ENCODE measurements at places on chromosomes 4 and X.

GRCh38 chrX:51608766-51609165, 9.9 kb downstream of the CENPVL3 start:
- no peak for DNase-seq

DNA sequence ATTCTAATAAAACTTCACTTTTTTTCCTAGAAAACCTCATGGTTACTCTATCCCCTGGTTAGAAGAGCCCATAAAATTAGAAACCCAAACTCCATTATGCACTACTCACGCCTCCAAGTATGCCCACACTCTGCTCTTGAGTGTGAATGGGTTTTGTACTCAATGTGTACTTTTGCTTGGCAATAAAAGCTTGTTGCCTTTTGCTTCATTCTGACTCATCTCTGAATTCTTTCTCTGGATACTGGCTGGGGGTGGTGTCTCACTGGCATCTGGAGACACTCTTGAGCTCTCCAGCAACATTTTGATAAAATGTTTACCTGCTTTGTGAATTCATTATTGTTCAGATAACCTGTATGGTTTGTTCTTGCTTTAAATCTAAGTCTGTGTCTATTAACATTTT, 963.3 kb downstream of the TRAM1L1 start:
- DNase-seq = no peak

DNA sequence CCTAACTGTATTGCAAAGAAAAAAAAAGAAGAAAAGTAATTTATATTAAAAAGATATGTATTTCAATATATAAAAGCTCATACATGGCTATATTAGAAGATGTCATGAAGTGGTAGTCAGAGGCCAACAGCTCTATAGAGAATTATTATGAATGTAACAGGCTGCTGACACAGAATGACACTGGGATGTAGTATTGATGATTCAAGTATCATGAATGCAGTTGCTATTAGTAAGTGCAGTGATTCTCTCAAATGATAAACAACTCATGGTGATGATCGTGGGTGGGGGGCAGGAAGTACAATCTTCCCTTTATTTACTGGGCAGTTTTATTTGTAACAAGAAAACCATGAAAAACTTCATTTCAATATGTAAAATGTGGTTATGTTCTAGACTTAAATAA, 124.6 kb downstream of the COL4A6 start:
- no peak for DNase-seq

- DNase-seq = no peak
Observed at GRCh38 chr4:85807247-85807950, 332.4 kb downstream of the ARHGAP24 start.

GRCh38 chr4:170079981-170080380, 9.8 kb downstream of the AADAT start:
- no peak for DNase-seq

DNA sequence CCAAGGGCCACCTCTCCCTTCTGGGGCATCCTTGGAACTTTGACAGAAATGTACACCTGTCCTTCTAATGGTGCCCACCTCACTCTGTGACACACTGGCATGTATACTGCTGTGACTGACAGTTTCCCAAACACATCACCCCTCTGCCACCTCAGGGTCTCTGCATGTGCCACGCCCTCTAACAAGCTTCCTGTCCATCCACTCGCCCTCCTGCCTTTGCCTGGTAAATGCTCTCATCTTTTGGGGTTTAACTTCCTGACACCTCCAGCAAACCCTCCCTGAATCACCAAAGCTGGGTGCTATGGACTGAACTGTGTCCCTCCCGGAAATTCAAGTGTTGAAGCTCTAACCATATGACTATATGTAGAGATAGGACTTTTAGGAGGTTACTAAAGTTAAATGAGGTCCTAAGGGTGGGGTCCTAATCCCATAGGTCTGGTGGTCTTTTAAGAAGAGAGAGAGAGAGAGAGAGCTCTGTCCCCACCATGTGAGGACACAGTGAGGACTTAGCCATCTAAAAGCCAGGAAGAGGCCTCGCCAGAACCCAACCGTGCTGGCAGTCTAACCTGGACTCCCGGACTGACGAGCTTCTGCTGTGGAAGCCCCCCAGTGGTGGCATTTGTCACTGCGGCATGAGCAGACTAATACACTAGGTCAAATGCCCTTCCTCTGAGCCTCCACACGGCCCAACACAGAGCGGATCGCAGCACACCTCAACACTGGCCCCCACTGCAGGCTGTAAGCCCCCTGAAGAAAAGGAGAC, 95.6 kb downstream of the AFAP1 start:
- DNase-seq = no peak

- DNase-seq = no peak
Observed at GRCh38 chrX:20666331-20666730, 399.6 kb upstream of the RPS6KA3 start.

- peak; percentile 21 for DNase-seq
Observed at GRCh38 chrX:130626521-130626920, 224.7 kb downstream of the RBMX2 start.

DNA sequence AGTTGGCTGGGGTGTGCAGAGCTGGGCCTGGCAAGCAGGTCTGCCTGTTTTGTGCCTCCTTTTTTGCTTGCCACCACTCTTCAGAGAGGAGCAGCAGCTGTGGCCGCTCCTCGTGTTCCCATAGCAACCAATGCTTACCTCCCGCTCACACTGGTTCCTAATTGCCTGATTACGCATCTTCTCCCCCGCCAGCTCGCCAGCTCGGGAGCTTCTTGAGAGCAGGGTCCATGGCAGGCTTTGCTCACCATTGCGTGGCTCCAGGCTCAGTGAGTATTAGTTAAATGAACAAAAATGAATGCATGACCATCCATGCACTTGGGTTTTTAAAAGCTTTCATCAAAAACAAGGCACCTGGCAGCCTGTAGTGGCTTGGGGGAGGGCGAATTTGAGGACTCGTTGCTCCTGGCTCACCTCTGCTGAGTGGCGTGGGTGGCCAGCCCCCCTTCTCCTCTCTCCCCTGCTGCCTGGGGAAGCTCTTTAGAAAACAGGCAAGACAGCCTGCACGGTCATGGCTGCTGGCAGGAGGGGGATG, 14.2 kb upstream of the PJA1 start:
- DNase-seq = no peak

- DNase-seq = no peak
Observed at GRCh38 chr4:93827272-93827947, 1.1 kb upstream of the ATOH1 start.

DNA sequence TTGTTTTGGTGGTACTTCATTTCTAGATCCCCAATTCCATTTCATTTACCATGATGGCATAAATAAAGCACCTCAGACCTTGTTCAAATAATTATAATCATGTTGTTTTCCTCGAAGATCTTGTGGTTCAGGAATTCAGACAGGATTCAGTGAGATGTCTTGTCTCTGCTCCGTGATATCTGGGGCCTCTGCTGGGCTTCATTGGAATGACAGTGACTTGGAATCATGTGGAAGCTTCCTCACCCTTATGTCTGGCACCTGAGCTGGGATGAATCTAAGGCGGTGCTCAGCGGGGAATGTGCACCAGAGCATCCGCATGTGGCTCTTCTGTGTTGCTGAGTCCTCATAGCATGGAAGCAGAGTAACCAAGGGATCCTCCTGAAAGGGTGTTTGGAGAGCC, 132.2 kb downstream of the VEGFC start:
- DNase-seq = no peak

- no peak for DNase-seq
Observed at GRCh38 chrX:97524340-97524739, 640.6 kb downstream of the RPA4 start.

GRCh38 chr4:151866592-151866918, 105.7 kb upstream of the GATB start:
- DNase-seq = no peak

DNA sequence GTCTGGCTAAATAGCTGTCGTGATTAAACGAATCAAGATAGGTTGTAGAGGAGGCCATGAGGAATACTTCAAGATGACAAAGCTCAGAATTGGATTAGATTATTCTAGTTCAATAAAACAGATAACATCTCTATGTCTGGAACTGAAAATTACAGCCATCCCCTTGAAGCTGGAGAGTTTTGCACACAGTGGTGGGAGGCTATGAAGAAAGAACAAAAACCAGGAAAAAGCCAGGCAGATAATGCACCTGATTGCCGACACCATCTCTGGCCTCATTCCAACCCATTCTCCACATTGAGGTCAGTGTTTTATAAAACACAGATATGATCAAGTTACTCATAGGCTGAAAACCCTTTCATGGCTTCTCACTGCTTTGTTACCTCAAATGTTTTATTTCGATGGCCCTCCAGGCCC, 188.3 kb downstream of the RASL11B start:
- DNase-seq = no peak

- no peak for DNase-seq
Observed at GRCh38 chr4:7893539-7893938, 46.1 kb downstream of the AFAP1 start.

- DNase-seq = no peak
Observed at GRCh38 chrX:68867458-68868112, 38.8 kb downstream of the EFNB1 start.

DNA sequence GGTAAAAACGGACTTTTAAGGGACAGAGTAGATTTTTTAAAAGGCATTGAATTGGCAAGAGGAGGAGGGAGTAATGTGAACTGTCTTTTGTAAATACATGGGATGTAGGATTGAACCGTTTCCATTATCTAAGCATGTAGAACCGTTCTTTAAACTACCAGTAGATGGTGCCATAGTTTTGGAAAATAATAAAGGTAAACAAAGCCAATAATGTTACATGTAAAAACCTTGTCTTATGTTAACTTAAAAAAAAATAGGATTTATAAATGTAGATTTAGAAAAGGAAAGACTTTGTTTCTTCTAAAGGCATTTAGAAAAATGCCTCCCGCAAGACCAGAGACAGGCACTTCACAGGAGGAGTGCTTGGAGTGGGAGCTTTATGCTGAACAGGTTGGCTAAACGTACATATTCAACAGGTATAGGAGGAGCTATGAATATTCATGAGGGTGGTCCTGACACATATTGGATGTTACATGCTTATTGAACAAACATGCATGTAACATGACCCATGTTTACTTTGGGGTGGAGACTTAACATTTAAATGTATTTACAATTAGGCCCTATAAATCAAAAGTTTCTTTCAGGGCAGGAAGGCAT, 45.5 kb upstream of the FAM241A start:
- DNase-seq = no peak

DNA sequence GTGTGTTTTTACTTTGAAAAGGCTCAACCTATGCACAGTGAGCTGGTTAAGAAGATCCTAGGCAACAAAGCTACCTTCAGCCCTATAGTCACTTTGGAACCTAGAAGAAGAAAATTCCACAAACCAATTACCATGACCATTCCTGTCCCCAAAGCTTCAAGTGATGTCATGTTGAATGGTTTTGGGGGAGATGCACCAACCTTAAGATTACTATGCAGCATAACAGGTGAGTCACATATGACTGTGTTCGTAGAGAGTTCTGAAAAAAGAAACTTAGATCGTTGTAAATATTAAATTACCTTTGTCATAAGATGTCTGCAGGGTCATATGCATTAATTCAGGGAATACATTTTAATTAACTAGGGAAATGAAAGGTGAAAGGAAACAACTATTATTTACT, 287.1 kb downstream of the ANK2 start:
- no peak for DNase-seq

DNA sequence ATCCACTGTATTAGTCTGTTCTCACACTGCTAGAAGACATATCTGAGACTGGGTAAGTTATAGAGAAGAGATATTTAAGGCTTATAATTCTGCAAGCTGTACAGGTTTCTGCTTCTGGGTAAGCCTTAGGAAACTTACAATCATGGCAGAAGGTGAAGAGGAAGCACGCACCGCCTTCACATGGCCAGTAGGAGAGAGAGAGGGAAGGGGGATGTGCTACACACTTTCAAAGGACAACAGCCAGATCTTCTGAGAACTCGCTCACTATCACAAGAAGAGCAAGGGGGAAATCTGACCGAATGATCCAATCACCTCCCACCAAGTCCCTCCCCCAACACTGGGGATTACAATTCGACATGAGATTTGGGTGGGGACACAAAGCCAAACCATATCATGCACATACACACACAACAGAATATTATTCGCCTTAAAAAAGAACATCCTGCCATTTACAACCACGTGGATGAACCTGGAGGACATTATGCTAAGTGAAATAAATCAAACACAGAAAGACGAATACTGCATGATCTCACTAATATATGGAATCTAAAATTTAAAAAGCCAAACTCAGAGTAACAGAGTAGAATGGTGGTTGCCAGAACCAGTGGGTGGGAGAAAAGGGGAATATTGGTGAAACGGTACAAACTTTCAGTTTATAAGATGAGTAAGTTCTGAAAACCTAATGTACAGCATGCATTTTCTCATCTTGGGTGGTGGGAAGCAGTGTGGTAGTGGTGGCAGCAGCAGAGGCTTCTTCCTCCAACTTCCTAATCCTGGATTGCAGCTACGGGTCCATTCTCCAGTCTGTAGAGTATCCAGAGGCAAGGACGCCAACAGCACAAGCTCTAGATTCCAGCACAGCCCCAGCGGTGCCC, 12.8 kb downstream of the FRYL start:
- no peak for DNase-seq

DNA sequence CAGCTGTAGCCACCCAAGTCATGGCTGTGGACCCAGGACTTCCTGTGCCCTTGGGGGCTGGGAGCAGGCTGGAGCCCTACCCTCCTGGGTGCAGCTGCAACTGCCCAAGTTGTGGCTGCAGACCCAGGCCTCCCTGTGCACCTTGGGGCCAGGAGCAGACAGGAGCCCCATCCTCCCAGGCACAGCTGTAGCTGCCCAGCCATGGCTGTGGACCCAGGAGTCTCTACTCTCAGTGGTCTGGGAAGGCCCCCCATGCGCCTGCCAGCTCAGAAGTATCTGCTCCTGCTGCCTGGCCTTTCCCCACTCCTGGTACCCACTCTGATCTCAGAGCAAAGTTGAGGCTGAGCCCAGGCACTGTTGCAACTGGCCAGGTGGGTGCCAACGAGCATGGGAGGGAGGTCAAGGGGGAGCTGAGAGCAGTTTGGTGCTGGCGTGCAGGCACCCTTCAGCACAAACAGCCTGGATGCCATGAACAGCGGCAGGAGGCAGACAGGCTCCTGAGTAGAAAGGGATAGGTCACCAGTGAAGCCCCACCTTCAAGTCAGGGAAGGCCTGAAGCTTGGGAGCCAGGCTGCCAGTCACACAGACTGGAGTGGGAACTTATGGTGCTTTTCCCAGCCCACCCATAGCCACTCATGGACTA, 21.5 kb downstream of the PRRG1 start:
- no peak for DNase-seq

DNA sequence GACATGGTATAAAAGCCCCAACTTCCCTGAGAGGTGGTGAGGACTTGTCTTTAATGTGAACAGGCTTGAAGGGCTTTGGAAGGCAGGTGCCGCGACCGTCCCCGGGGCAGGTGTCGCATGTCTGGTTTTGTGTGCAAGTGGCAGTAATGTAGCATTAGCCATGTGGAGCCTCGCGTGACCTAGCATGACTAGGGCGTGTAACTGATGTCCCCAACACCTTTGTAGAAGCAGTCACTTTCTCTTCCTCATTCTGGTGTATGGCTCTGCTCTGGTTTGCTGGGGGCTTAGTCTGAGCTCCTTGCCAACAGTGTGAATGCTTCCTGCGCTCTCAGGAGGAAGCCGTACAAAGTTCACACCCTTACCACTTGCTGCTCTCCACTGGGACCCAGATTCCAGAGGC, 145.7 kb downstream of the AMMECR1 start:
- no peak for DNase-seq

All from fibroblast of skin of left biceps (primary cell).